ENCODE measurements at places on chromosomes 16 and 17. TPM values are rescaled to one million over a fixed set of nuclear protein-coding genes. Genes with fewer than 3 reads are reported as not detected.
A peak's percentile ranks its signal among the peaks of the same experiment; 100 is the strongest.

Gene CA5A
- total RNA-seq: not detected

Gene ZCCHC14
- total RNA-seq: 35.0 TPM

Gene KRTAP17-1
- total RNA-seq: not detected

GRCh38 chr17:55254375-55254774 lies 10.4 kb upstream of the HLF start:
- no peaks in the 10 kb centered on the region for H3K36me3 ChIP-seq
- peaks cover 6% of the 10 kb centered on the region for H3K27me3 ChIP-seq
- H3K4me1 ChIP-seq: no peaks in the 10 kb centered on the region

DNA sequence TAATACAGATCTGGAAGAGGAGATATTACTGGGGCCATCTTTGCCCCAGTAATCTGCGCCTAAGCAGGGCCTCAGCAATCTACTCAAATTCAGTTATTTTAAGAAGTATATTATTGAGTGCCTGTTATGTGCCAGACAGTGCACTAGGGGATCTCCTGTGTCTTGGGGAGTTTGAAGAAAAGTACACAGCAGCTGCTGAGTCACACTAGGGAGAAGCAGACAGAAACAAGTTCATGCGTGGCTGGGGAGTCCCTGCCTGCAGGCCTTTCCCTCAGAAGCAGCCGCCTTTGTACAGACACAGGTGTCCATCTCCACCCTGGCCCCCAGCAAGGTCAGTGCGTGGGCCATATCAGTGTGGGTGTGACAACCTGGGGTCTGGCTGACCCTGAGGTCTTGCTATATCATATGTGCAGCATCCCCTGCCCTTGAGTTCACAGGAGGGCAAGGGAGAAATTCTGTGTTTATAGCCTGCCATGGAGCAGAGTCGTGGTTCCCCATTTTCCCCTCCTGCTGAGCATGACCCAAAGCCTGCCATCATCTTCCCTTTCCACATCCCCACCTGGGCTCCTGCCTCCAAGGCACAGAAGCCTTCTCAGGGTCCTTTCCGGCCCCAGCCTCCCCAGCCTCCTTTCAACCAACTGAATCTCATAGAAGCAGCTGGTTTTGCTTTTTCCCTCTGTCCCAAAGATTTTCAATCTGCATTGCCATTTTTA lies 229.9 kb upstream of the SDK2 start:
- peaks cover 5% of the 10 kb centered on the region for H3K27me3 ChIP-seq
- no peak overlapping the region for H3K4me3 ChIP-seq
- no peak overlapping the region for H3K27ac ChIP-seq
- H3K36me3 ChIP-seq: no peaks in the 10 kb centered on the region
- no peaks in the 10 kb centered on the region for H3K4me1 ChIP-seq

- H3K27me3 ChIP-seq: no peaks in the 10 kb centered on the region
- H3K4me1 ChIP-seq: peaks cover 50% of the 10 kb centered on the region
- H3K27ac ChIP-seq: peak overlapping the region; percentile 82
- peaks cover 5% of the 10 kb centered on the region for H3K36me3 ChIP-seq
Measured at GRCh38 chr17:29588562-29589411, 661 bp downstream of the GIT1 start.

GRCh38 chr17:37261286-37261685 lies 114.5 kb upstream of the C17orf78 start:
- H3K27ac ChIP-seq: no peak overlapping the region
- H3K4me1 ChIP-seq: no peaks in the 10 kb centered on the region
- H3K4me3 ChIP-seq: no peak overlapping the region
- H3K27me3 ChIP-seq: no peaks in the 10 kb centered on the region

DNA sequence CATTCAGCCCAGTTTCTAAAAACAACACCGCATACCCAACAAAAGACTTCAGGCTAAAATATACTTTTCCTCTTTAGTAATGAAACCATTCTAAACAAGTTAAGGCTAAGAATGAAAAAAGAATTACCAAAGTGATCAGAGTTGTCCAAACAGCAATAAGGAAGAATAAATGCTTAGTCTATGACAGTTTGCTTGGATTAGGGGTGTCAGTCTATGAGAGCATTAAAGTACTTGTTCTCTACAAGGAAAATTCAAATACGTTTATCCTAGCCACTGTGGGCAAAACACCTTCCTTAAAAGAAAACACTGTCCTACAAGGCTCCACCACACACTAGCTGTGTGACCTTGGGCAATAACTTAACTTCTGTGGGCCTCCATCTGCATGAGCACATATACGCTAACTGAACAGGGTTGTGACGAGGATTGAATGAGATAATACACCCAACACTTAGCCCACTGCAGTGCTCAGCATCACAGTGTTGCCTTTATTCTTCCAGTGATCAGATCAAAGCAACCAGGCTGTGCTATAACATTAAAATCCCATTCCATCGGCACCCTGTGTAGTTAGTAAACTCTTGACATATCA lies 53.6 kb downstream of the TEX2 start:
- DNase-seq: no peak
- H3K27me3 ChIP-seq: no peaks in the 10 kb centered on the region
- H3K4me1 ChIP-seq: no peaks in the 10 kb centered on the region
- no peak overlapping the region for H3K27ac ChIP-seq

GRCh38 chr17:73069164-73069770 lies 23.2 kb downstream of the SLC39A11 start:
- no peak overlapping the region for H3K4me3 ChIP-seq
- H3K4me1 ChIP-seq: peaks cover 5% of the 10 kb centered on the region
- no peaks in the 10 kb centered on the region for H3K27me3 ChIP-seq
- DNase-seq: no peak
- no peaks in the 10 kb centered on the region for H3K36me3 ChIP-seq
- no peak overlapping the region for H3K27ac ChIP-seq

- no peak overlapping the region for H3K27ac ChIP-seq
- no peaks in the 10 kb centered on the region for H3K4me1 ChIP-seq
- H3K4me3 ChIP-seq: no peak overlapping the region
- H3K36me3 ChIP-seq: no peaks in the 10 kb centered on the region
Measured at GRCh38 chr16:21565861-21566669, 33.3 kb upstream of the METTL9 start.

- no peaks in the 10 kb centered on the region for H3K36me3 ChIP-seq
- H3K27me3 ChIP-seq: no peaks in the 10 kb centered on the region
- no peaks in the 10 kb centered on the region for H3K4me1 ChIP-seq
- no peak for DNase-seq
Measured at GRCh38 chr16:55572439-55572838, 6.0 kb downstream of the CAPNS2 start.

DNA sequence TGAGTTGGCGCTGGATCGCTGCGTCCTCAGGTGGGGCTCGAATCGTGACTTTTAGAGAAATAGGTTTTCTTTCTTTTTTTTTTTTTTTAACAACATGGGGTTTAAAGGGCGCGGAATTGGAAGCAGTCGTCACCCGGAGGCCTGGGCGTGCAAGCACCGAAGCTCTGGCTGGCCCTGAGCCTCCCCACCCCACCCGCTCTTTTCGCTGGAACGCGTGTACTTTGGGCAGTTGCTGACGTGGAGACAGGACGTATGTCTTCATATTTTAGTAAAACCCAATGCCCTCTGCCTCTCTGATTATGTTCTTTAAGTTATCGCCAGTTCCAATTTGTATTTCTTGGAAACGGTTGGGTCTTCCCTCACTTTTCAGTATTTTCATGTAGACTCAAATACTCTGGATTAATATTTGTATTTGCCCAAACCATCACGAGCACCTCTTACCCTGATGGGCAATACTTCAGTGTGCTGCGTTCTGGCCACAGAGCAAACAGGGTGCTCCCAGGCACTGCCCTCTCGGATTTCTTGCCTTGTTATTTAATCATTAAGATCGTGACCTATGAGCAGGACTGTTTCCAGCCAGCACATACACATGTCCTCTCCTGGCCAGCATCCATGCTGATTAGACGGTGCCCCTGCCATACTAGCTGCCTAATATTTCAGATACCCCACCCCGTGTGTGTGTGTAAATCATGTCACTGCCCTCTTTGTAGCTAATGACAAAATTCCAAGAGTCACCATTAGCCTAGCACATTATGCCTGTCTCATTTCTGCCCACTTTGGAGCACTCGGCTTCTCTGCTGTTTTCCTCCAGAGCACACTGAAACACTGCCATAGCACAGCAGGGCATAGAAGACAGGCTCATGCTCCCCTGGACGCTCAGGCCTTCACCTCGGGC lies 805 bp upstream of the C16orf95 start:
- H3K27me3 ChIP-seq: no peaks in the 10 kb centered on the region
- no peak for DNase-seq
- no peaks in the 10 kb centered on the region for H3K4me1 ChIP-seq
- H3K27ac ChIP-seq: peak overlapping the region; percentile 92
